ENCODE measurements at places on chromosomes 3 and 15. TPM values are rescaled to one million over a fixed set of nuclear protein-coding genes. Genes with fewer than 3 reads are reported as not detected.

The ECE2 gene
- total RNA-seq = 0.46 TPM

The SAXO2 gene
- total RNA-seq = 3.8 TPM

The HACD2 gene
- 25.9 TPM for total RNA-seq

The BCL6 gene
- total RNA-seq = 11.2 TPM

The FMN1 gene
- 3.6 TPM for total RNA-seq

DNA sequence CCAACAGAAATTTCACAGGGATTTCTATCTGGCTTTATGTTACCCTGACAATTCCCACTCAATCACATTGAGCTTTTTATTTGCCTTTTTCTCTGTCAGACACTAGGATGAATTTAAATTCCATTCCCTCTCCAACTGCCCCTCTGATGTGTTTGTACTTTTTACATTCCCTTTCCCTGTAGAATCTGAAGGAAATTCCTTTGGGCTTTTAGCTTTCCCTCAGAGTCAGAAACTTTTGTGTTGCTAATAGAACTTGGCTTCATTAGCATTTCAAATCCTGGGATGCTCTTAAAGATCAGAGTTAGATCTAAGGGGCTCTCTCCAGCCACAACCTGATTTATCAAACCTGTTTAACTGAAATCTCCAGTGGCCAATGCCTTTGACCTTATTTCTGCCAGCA is 7.9 kb upstream of the RARB start:
- peaks cover 52% of the 10 kb centered on the region for H3K4me1 ChIP-seq
- peaks cover 16% of the 10 kb centered on the region for H3K36me3 ChIP-seq
- H3K27ac ChIP-seq = peak overlapping the region; percentile 93

GRCh38 chr3:21755896-21756295 is 4.9 kb upstream of the ZNF385D start:
- no peak overlapping the region for H3K4me3 ChIP-seq
- no peaks in the 10 kb centered on the region for H3K27me3 ChIP-seq
- DNase-seq = no peak

GRCh38 chr15:60917461-60918145 is 311.5 kb downstream of the RORA start:
- no peak for DNase-seq
- peaks cover 45% of the 10 kb centered on the region for H3K4me1 ChIP-seq
- no peaks in the 10 kb centered on the region for H3K27me3 ChIP-seq

DNA sequence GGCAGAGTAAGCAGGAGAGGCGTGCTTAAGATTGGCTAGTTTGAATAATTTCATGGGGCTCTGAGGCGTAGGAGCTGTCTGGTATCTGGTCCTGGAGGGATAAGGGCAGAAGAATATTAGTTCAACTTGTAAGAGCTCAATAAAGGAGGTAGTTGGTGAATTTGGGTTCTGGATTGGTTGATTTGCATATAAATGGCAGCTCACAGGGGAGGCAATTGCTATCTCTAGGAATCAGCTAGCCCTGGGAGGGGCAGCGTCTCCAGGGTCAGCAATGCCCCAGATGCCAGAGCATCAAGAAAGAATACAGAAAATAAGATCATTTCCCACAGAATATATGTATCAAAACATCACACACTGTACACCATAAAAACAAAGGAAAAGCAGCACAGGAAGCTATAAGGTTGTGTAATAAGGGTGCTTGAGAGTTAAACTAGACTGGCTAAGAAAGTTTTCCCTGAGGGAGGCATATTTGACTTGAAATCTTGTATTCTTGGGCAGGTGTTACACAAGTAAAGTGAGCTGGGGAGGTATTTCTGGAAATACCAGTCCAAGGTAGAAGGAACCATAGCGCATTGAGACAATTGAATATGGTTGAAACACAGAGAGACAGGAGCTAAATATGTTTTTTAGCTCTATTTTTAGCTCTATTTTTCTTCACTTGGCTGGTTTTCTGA is 6.1 kb downstream of the MOBP start:
- no peak for DNase-seq
- H3K27me3 ChIP-seq = no peaks in the 10 kb centered on the region
- H3K36me3 ChIP-seq = peaks cover 7% of the 10 kb centered on the region
- peak overlapping the region; percentile 36 for H3K27ac ChIP-seq
- H3K4me3 ChIP-seq = no peak overlapping the region

GRCh38 chr15:52254391-52254790 is 41.2 kb downstream of the MYO5C start:
- no peaks in the 10 kb centered on the region for H3K27me3 ChIP-seq
- no peak for DNase-seq
- no peak overlapping the region for H3K27ac ChIP-seq
- H3K4me1 ChIP-seq = peaks cover 27% of the 10 kb centered on the region
- no peak overlapping the region for H3K4me3 ChIP-seq

- H3K27ac ChIP-seq = no peak overlapping the region
- DNase-seq = no peak
- H3K27me3 ChIP-seq = no peaks in the 10 kb centered on the region
- H3K4me1 ChIP-seq = peaks cover 37% of the 10 kb centered on the region
- H3K36me3 ChIP-seq = no peaks in the 10 kb centered on the region
Observed at GRCh38 chr3:64098670-64099069, 75.4 kb upstream of the PSMD6 start.

DNA sequence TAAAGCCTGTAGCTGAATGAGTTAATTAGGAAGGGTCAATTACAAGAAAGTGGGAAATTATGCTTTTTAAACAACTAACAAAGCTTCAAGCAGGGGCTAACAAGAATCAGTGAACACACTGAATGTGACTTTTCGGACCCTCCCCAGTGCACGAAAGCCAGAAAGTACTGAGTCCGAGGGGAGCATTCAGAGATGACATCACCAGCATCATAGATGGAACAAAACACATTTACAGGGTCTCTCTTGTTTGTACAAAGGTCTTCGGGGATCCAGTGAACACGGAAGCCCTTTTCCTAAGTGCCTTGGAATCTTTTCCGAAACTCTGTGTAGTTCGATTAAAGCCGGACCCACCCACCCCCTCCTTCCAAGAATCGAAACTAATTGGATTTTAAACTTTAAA is 829 bp downstream of the DCP1A start:
- peaks cover 15% of the 10 kb centered on the region for H3K4me1 ChIP-seq
- no peaks in the 10 kb centered on the region for H3K27me3 ChIP-seq
- H3K4me3 ChIP-seq = peak overlapping the region; percentile 98

GRCh38 chr3:57815036-57815435 is 58.9 kb downstream of the SLMAP start:
- H3K27ac ChIP-seq = no peak overlapping the region
- H3K27me3 ChIP-seq = no peaks in the 10 kb centered on the region
- peaks cover 14% of the 10 kb centered on the region for H3K4me1 ChIP-seq
- no peaks in the 10 kb centered on the region for H3K36me3 ChIP-seq

GRCh38 chr15:52805351-52806283 is 15.5 kb upstream of the ONECUT1 start:
- peaks cover 30% of the 10 kb centered on the region for H3K36me3 ChIP-seq
- H3K27ac ChIP-seq = no peak overlapping the region
- H3K27me3 ChIP-seq = peaks cover 34% of the 10 kb centered on the region
- peaks cover 61% of the 10 kb centered on the region for H3K4me1 ChIP-seq
- peak; percentile 61 for DNase-seq

- no peak overlapping the region for H3K27ac ChIP-seq
- H3K36me3 ChIP-seq = no peaks in the 10 kb centered on the region
- peaks cover 11% of the 10 kb centered on the region for H3K4me1 ChIP-seq
- no peaks in the 10 kb centered on the region for H3K27me3 ChIP-seq
- no peak overlapping the region for H3K4me3 ChIP-seq
Observed at GRCh38 chr15:38012894-38013293, 78.5 kb downstream of the TMCO5A start.

DNA sequence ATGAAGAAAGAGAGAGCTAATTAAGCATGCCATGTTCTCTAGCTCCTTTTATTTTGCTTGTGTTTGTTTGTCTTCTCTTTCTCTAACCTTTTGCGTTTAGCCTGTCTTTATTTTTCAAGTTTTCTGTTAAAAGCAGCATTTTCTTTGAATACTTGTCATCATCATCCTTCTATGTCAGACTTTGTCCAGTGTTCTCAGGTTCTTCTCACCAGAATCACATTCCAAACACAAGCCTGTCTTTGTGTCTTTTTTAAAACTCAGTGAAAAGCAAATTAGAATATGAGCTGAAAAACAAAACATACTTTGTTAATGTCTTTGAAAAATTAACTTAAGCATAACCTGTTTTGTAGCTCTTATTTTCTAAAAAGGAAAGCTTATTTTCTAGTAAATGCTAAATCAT is 62.4 kb downstream of the LEKR1 start:
- peaks cover 22% of the 10 kb centered on the region for H3K36me3 ChIP-seq
- DNase-seq = no peak
- no peaks in the 10 kb centered on the region for H3K27me3 ChIP-seq
- no peak overlapping the region for H3K4me3 ChIP-seq
- H3K4me1 ChIP-seq = no peaks in the 10 kb centered on the region

DNA sequence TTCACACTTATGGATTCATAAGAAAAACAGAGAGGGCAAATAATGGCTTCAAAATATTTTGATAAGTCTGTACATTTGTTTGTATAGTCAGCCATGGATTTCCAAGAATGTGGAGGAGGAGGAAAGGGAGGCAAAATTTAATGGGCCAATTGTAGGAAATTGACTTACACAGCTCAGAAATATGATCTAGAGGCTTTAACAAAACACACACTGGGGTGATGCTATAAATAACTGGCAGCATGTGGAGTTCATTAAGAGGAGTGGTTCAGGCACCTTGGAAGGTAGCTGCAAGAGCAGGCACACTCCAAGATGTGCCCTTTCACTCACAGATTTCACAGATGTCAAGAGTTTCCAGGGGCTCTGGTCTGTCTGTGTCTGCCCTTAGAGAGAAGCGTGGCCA is 193.4 kb upstream of the RASGRP1 start:
- no peaks in the 10 kb centered on the region for H3K36me3 ChIP-seq
- peaks cover 18% of the 10 kb centered on the region for H3K4me1 ChIP-seq
- H3K27me3 ChIP-seq = no peaks in the 10 kb centered on the region
- no peak overlapping the region for H3K4me3 ChIP-seq
- no peak overlapping the region for H3K27ac ChIP-seq

GRCh38 chr3:194690501-194691372 is 5.1 kb downstream of the FAM43A start:
- H3K4me1 ChIP-seq = peaks cover 33% of the 10 kb centered on the region
- peaks cover 21% of the 10 kb centered on the region for H3K27me3 ChIP-seq
- H3K4me3 ChIP-seq = no peak overlapping the region
- H3K27ac ChIP-seq = no peak overlapping the region

GRCh38 chr3:56314842-56315241 is 153.4 kb downstream of the ERC2 start:
- DNase-seq = peak; percentile 15
- H3K36me3 ChIP-seq = no peaks in the 10 kb centered on the region
- no peak overlapping the region for H3K4me3 ChIP-seq
- H3K27ac ChIP-seq = no peak overlapping the region

- DNase-seq = peak; percentile 35
- no peaks in the 10 kb centered on the region for H3K36me3 ChIP-seq
- H3K27ac ChIP-seq = peak overlapping the region; percentile 98
- H3K4me3 ChIP-seq = peak overlapping the region; percentile 59
- no peaks in the 10 kb centered on the region for H3K27me3 ChIP-seq
Observed at GRCh38 chr3:172155897-172156585, 116.7 kb downstream of the FNDC3B start.

- H3K27me3 ChIP-seq = no peaks in the 10 kb centered on the region
- DNase-seq = no peak
- H3K4me3 ChIP-seq = no peak overlapping the region
Observed at GRCh38 chr3:151687076-151687475, 46.7 kb upstream of the AADACL2 start.

GRCh38 chr15:100592898-100593297 is 9.1 kb downstream of the LINS1 start:
- H3K27me3 ChIP-seq = peaks cover 2% of the 10 kb centered on the region
- no peak overlapping the region for H3K27ac ChIP-seq
- H3K36me3 ChIP-seq = peaks cover 45% of the 10 kb centered on the region
- no peak overlapping the region for H3K4me3 ChIP-seq
- DNase-seq = no peak
- no peaks in the 10 kb centered on the region for H3K4me1 ChIP-seq

Measured in WTC11 (cell line).